ENCODE measurements at places on chromosomes 4 and X.

DNA sequence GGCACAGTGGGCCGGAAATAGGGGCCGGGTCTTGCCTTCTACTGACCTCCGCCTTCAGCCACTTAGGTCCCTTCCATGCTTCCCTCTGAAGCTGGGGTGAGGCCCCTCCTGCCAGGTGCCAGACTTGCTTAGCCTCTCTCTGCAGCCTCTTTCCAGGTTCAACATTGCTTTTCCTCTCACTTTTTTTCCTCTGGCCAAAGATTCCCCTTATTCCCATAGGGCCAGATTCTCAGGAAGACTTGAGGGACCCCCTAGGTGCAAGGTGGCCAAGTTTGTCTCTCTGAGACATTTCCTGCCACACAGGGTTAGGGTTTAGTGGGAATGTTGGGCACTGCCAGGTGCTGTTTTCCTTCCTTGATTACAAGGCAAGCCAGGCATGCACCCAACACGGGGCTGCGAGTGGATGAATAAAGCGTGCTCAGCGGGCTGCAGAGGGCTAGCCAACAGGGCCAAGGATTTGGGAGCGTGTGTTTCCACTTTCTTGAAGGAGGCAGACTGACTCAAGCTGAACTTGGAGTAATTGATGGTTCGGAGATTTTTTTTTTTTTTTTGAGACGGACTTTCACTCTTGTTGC is 7.6 kb upstream of the GJB1 start:
- no peak for DNase-seq

- DNase-seq = no peak
These were observed 118.7 kb downstream of the KLHL8 start for GRCh38 chr4:87101543-87102199.

GRCh38 chr4:48290146-48290772 is 20.6 kb upstream of the TEC start:
- DNase-seq = no peak

- DNase-seq = no peak
These were observed 147.2 kb upstream of the WDFY3 start for GRCh38 chr4:85113706-85114105.

- DNase-seq = no peak
These were observed 311.6 kb downstream of the FAM133A start for GRCh38 chrX:93985344-93986307.

DNA sequence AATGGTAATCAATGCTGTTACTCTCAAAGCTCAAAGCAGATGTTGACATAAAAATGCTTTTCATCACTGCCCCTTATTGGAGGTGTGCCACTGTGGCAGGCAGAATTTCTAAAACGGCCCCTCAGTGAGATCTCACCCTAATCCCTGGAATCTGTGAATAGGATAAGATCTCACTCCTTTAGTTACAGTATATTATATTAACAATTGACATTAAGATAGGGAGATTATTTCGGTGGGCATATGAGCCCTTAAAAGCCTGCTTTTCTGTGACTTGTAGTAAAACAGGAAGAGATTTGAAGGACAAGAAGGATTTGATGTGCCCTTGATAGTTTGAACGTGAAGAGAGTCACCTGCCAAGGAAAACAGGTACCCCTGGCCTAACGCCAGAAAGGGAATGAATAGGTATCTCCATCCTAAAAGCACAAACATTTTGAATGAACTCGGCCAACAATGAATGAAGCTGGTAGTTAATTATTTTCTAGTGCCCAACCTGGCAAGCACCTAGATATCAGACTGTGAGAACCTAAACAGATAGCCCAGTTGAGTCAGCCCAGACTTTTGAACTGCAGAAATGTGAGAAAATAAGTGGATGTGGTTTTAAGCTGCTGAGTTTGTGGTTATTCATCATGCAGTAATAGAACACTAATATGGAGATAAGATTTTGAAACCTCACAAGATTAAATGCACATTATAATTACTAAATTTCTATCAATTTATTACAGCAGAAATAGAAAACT is 881.6 kb downstream of the PCDH18 start:
- no peak for DNase-seq

- no peak for DNase-seq
These were observed 1.9 kb downstream of the TRO start for GRCh38 chrX:54922547-54922946.

DNA sequence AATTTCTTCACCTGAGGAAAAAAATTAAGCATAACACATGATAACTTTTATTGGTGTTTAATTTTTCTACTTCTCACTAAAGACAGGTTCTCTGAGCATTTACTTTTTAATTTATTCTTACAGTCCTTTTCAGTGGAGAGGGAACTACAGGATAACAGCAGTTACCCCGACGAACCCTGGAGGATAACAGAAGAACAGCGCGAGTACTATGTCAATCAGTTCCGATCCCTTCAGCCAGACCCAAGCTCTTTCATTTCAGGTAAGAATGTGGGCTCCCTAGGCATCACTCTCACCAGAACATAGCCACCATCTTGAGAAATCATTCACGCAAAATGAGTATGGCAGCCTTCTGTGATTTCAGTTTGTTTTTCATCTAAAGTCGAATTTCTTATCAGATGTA is 100.8 kb downstream of the REPS2 start:
- no peak for DNase-seq

GRCh38 chr4:32427566-32427965 is 1707.4 kb downstream of the PCDH7 start:
- no peak for DNase-seq

DNA sequence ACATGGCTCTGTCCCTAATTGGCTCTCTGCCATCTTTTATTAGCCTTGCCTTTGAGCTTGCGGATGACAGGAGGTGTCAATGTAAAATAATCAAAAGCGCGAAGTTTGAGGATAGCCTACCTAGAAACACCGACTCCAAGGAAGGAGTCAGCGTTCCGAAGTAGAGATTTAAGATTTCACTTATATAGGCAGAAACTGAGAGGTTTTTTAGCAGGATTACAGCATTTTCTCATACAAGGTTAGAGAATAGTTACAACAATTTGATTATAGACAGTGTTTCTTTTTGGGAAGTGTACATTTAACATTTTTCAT is 499 bp upstream of the NFXL1 start:
- DNase-seq = no peak
